ENCODE measurements at places on chromosomes 11 and 22. TPM values are rescaled to one million over a fixed set of nuclear protein-coding genes. Genes with fewer than 3 reads are reported as not detected.

LRRC32 gene
- not detected for total RNA-seq

TCN1 gene
- total RNA-seq = not detected

H19 gene
- total RNA-seq = 33.1 TPM

JAM3 gene
- 6.3 TPM for total RNA-seq

ZMAT5 gene
- 14.8 TPM for total RNA-seq

NLRP6 gene
- not detected for total RNA-seq

MOV10L1 gene
- 0.18 TPM for total RNA-seq

HTR3A gene
- total RNA-seq = not detected

SRPRA gene
- total RNA-seq = 77.4 TPM

MYO7A gene
- total RNA-seq = 0.27 TPM

ADORA2A gene
- 0.25 TPM for total RNA-seq

OR2D2 gene
- 0.11 TPM for total RNA-seq

MYOD1 gene
- not detected for total RNA-seq

MS4A3 gene
- not detected for total RNA-seq

PRG2 gene
- 0.17 TPM for total RNA-seq

CCDC116 gene
- total RNA-seq = 0.07 TPM

NPAS4 gene
- not detected for total RNA-seq
